ENCODE measurements at places on chromosomes 3 and 15.

GRCh38 chr3:130457671-130458070, 59.3 kb upstream of the COL6A6 start:
- DNase-seq = no peak

- no peak for DNase-seq
Observed at GRCh38 chr3:168991803-168992202, 671.7 kb downstream of the MECOM start.

- DNase-seq = no peak
Observed at GRCh38 chr3:14531856-14532395, 8.2 kb downstream of the GRIP2 start.

GRCh38 chr3:156676768-156677479, 2.5 kb downstream of the TIPARP start:
- DNase-seq = no peak

- no peak for DNase-seq
Observed at GRCh38 chr3:124602980-124603627, 127.1 kb upstream of the UMPS start.

DNA sequence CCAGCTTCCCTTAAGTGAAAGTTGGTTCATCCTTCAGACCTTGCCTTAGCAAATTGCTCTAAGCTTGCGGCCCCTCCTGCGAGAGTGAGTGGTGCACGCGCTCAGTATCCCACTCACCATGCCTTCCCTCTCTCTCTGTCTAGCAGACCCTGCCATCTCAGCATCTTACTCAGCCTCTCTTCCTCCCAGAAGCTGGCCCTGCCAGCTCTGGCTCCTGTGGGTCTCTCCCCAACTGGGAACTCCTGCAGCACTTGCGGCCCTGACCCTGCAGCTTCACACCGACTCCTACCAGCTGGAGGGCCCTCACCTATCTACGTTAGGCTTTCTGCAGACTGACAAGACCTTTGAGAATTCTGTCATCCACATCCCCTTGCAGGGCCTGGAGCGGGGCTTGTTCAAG, 286.1 kb upstream of the TLE3 start:
- DNase-seq = no peak

GRCh38 chr3:136916223-136916622, 41.6 kb upstream of the IL20RB start:
- DNase-seq = no peak

DNA sequence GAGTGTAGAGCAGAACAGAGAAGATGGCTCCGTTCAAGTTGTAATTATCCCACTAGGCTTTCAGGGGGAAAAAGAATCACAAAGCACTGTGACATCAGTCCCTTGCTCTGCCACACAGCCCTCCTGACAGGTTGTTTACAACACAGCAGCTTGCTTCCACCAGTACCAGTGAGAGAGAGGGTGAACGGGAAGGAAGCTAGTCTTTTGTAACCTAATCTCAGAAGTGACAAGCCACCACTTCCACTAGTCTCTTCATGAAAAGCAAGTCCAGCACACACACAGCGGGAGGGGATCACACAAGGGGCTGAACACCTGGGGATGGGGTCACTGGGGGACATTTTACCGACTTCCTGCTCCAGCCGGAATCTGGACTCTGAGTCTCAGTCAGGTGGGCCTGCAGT, 86.3 kb downstream of the FAM81A start:
- no peak for DNase-seq

DNA sequence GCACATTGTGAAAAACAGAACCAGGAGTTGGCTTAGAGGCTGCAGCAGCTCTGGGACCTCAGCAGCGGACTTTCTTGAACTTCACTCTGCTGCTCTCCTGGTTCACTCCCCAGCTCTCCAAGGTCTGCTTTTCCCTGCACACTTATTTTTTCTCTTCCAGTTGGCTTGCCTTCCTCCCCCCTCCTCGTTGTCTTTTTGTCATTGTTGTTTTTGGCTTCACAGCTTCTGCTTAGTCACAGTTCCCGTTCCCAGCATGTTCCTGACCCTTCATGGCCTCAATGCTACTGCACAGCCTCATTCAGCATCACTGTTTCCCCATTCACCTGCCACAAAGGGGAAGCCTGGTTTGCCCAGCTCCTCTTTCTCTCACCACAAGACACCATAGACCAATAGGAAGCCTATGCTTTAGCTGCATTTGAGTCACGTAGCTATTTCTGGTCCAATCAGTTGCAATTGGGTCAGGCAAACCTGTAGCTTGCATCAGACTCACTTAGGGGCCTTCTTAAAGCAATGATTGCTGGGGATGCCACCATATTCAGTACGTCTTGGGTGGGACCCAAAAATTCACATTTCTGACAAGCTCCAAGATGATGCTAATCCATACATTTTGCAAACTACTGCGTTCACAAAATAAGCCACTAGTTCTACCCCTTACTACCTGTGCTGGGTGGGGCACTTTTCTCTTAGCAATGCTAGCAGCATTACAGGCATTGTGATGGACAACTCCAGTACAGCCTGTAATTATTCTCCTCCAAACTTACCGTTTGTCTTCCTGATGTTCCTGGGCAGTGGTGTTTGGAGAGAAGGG, 7.8 kb upstream of the SUMF1 start:
- peak; percentile 89 for DNase-seq

DNA sequence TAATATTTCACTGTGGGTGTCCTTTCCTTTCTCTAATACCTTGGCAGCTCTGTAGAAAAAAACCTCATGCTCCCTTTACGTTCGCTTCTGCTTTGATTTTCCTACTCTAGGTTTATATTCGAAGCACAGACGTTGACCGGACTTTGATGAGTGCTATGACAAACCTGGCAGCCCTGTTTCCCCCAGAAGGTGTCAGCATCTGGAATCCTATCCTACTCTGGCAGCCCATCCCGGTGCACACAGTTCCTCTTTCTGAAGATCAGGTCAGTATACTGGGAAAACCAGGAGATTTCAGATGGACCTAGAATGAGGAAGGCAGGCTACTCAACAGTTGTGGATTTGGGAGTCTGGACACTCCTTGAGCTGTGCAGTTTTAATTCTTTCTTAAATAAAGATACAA, 14.9 kb downstream of the ACP3 start:
- no peak for DNase-seq
